Central memory CD4-positive, alpha-beta T cell (primary cell): ENCODE measurements at places on chromosomes 7 and 10.
A peak's percentile ranks its signal among the peaks of the same experiment; 100 is the strongest.

DNA sequence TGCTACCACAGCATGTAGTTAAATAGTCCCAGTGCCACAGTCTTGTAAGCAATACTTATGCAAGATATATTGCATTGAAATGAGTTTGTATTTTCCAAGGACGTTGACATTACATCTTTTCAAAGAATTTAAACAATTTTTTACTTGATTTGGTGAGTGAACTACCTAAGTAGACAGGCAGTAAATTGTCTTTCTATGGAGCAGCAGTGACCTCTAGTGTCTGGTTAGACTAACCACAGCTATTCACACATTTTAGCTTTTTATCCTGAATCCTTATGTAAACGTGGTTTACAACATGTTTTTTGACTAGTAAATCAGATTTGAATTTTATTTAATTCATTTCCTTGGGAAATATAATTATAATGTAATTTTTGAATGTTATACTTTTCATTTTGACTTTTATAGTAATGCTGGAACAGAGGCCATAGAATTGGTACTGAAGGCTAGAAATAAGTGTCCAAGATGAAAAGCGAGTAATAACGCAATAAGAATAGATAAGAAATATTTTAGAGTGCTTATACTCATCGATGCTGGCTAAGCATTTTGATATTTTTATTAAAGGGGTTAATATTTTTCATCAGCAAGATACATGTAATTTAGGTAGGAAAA lies 5.6 kb downstream of the LRRTM3 start:
- no peak for DNase-seq

DNA sequence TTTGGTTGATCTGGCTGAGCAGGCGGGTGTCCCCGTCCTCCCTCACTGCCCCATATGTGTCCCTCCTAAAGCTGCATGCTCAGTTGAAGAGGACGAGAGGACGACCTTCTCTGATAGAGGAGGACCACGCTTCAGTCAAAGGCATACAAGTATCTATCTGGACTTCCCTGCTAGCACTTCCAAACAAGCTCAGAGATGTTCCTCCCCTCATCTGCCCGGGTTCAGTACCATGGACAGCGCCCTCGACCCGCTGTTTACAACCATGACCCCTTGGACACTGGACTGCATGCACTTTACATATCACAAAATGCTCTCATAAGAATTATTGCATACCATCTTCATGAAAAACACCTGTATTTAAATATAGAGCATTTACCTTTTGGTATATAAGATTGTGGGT lies 26.9 kb upstream of the TRIM56 start:
- DNase-seq, result peak; percentile 18

- no peak for DNase-seq
Measured at GRCh38 chr10:79409726-79410085, 35.7 kb downstream of the ZCCHC24 start.

DNA sequence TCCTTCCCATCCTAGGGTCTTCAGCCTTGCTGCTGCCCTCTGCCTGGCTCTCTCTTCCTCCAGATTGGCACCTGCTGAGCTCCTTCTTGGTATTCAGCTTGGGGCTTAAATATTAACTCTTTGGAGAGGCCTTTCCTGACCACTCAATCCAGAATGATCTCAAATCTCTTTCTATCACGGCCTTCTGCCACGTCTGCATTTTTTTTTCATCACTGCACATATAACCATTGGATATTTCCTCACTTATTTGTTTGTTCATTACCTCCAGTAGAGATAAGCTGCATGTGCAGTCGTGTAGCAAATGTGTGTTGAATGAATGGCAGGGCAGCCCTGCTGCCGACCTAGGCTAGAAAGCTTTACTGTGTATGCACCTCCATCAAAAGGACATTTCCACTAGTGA lies 51.6 kb upstream of the MPP7 start:
- DNase-seq, result no peak

DNA sequence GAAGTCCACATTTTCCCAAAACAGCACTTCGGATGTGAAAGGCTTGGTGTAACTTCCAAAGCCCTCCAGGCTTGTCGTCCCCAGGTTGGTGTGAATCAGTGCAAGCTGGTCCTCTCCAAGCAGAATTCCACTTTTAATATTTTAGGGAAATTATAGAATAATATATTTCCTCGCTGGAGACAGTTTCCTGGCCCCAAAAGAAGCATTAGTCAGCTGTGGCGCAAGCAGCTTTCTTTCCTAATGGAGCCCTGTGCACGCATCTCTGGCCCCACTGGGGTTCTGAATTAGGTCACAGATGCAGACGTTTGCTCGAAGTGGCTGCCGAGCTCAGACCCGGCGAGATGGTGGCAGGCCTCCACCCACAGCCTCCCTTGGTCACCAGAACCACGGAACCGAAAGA lies 33.3 kb upstream of the MNX1 start:
- DNase-seq, result no peak

DNA sequence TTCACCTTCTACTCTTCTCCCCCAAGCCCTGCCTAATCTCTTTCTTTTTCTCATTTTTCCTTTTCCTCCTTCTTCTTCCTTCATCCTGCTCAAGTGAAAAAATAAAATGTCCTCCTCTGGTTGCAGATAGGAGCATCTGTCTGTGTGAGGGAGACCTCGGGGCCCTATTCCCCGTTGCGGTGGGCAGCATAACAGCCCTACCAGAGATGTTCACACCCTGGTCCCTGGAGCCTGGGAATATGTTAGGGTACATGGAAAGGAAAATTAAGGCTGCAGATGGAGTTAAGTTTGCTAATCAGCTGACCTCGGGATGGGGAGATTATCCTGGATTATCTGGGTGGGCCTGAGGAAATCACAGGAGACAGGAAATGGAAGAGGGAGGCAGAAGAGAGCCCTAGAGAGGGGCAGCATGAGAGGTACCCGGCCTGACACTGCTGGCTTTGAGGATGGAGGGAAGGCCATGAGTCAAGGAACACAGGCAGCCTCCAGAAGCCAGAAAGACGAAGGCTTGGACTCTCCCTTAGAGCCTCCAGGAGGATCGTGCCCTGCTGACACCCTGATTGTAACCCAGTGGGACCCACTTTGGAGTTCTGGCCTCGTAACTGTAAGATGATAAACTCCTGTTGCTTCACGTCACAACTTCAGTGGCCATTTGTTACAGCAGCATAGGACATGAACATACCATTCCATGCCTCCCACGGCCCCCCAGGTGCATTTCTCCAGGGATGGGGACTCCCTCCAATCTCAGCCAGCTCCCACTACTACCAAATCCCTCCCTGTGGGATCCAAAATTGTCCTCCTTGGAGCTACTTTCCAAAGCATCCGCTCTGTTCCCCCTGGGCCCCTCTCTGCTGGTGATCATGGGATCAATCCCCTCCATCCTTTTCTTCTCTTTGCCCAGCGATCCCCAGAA lies 39.0 kb upstream of the ZMIZ1 start:
- DNase-seq, result no peak

- no peak for DNase-seq
Measured at GRCh38 chr10:132961420-132961786, 19.0 kb upstream of the CFAP46 start.

DNA sequence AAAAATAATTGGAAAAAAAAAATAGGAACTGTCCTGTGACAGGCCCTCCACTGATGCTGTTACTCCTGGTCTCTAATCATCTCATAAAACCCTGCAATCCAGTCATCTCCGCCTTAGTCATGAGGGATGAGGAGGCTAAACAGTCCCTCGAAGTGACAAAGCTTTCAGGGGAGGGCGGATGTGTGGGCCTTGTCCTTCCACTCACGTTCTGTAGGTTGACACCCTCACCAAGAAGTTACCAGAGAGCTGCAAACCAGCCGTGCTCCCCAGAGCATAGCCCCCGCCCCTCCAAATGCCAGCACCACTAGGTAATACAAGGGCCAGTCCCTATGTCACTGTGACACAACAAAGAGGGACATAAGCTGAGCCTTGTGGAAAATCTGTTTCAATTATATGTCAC lies 11.9 kb downstream of the COBL start:
- no peak for DNase-seq

DNA sequence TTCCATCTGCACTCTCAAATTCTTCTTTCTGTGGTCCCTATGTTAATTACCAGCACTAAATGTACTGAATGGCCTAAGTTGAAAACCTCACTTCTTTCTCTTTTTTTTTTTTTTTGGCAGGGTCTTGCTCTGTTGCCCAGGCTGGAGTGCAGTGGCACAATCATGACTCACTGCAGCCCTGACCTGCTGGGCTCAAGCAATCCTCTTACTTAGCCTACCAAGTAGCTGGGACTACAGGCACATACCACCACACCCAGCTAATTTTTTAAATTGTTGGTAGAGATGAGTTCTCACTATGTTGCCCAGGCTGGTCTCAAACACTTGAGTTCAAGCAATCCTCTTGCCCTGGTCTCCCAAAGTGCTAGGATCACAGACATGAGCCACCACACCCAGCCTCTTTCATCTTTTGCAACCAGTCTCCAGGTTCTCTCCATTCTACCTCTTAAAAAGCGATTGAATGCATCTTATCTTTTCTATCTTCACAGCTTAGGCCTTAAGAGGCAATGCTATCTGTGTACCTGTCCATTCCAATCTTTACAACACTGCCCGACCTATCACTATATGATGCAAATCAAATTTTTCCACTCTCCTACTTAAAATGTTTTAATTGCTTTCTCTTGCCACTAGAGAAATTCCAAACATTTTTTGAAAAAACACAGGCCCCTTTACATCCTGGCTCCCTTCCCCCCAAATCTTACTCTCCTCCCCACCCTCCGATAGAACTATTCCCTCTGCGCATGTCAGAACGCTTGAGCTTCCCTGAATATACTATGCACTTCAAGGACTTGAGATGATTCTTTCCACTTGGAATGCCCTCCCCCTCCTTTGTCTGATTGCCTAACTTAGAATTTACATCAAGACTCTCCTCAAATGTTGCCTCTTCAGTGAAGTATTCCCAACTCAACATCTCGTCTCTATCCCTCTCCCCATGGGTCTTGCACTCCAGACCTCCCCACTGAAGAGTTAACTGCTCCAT lies 6.0 kb downstream of the ICA1 start:
- no peak for DNase-seq

DNA sequence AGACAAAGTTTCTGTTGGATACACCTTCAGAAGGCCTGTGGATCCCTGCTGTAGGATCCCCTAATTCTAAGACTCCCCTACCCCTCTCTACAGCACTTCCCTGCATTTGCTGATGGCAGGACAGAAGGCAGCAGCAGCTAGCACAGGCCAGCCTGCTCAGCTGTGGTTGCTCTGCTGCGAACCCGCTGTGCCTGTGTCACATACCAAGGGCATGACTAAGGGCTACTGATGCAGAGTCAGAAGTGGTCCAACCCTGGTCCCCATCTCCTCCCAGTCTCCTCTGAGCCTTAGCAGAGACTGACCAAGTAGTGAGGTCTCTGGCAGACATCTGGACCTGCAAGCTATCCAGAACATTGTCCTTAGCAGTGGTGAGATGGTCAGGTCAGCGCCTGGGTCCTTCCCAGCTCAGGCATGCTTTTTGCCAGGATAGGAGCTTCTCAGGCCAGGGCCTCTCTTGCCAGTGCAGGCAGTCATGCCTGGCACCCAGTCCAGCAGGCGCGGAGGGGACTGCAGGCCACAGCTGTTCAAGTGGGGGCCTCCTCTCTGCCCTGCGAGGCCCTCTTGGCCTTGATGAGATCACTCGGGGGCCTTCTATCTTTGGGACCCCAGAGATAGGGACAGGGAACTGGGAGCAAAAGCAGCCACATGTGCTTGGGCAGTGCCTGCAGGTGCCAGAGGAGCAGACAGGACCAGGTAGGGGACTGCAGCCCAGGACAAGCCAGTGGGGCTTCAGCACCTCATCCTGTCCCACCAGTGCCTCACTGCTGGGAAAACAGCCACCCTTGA lies 146.4 kb downstream of the ZNF248 start:
- no peak for DNase-seq
